Heart right ventricle (tissue), 16 donors: ENCODE measurements at places on chromosomes 1 and 21.

DNA sequence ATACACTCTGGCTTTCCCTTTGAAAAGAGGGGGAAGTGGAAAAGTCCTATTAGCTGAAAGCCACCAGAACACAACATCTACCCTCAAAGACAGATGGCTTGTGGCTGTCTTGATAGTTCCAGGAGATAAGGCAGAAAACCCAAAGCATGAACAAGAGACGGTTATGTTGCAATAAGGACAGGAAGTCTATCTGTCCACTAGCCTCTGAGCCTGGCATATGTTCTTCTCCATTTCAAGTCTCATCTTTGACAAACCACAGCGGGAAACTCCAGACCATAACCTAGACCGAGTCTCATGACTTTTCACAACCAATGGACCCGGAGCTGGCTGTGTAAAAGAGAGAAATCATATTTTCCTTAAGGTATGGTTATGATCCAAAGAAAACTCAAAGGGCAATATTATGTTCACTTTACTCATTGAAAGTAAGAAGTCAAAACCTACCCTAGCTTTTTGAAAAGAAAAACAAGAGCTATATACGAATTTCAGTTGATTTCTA is 33.8 kb downstream of the DUSP10 start:
- DNase-seq, result no peak

DNA sequence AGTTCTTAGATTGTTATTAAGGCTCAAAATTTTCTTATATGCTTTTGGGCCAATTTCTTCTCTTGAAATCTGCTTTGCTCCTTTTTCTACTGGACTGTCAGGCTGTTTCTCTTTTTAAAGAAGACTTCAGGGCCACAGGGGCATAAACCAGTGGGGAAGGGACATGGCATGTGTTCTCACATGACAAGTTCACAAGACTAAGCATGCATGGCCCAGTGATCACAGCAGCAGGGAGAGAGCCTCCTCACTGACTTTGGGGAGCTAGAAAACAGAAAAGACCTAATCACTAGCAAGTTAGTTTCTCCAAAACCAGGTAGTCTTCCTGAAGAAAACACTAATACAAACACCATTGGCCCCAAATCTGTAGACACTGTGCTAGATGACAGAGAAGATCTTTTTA is 64.8 kb downstream of the RAB3GAP2 start:
- no peak for DNase-seq

- no peak for DNase-seq
These were observed 61.8 kb downstream of the EXTL2 start for GRCh38 chr1:100832694-100833428.

GRCh38 chr1:116067566-116067890 is 43.7 kb upstream of the MAB21L3 start:
- DNase-seq, result peak; percentile 14

DNA sequence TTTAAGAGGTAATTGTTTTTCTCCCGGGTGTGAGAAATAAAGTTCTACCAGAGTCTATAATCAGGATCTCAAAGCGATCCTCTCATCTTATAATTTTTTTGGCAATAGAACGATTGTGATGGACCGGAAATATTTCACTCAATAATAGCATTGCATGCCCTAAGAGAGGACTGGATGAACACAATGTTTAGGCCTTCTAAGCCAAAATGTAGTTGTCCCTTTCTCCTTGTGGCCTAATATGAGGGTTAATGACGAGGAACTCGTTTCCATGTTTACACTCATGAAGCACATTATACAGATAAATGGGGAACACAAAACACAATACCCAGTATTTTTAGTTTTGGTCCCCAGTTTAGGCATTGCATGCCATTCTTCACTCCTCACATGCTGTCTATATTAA is 5.9 kb downstream of the TBX15 start:
- no peak for DNase-seq

- DNase-seq, result peak; percentile 74
These were observed 492 bp downstream of the HLX start for GRCh38 chr1:220879509-220880361.

GRCh38 chr1:31753707-31754349 is 10.3 kb downstream of the ADGRB2 start:
- DNase-seq, result peak; percentile 56

- DNase-seq, result no peak
These were observed 802 bp downstream of the KAZN start for GRCh38 chr1:14599183-14599791.

GRCh38 chr1:23100074-23100748 is 68.4 kb downstream of the LUZP1 start:
- no peak for DNase-seq

- DNase-seq, result no peak
These were observed 297.5 kb downstream of the DUSP10 start for GRCh38 chr1:221444346-221444745.

- no peak for DNase-seq
These were observed 343.0 kb downstream of the NUF2 start for GRCh38 chr1:163664671-163665335.
